Suppressor macrophage (primary cell): ENCODE measurements at places on chromosomes 16 and 17.

DNA sequence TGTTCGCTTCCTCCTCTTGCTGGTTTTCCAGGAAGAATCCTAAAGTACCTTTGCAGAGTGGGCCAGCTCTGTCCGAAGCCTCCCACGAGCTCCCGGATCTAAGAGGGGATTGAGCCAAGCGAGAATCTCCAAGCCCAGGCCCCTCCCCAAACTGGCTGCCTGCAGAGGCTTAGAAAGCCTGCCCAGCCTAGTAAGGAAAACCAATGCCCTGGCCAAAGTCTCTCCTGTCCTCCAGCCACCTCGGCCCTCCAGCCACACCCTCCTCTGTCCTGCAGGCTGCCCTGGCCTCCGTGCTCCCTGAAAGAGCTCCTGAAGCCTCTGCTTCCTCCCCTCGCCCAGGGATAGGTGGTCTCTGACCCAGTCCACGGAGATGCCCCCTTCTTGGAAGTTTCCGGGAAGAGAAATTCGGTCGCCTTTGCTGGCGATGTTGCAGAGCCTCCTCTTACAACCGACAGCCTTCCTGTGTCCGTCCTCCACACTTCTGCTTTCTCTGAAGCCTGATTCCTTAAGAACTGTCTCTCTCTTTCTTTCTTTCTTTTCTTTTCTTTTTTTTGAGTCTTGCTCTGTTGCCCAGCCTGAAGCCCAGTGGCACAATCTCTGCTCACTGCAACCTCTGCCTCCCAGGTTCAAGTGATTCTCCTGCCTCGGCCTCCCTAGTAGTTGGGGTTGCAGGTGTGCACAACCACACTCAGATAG lies 54.9 kb upstream of the TOB1 start:
- DNase-seq = peak; percentile 46

- DNase-seq = no peak
Observed at GRCh38 chr17:65170839-65171238, 33.7 kb downstream of the RGS9 start.

DNA sequence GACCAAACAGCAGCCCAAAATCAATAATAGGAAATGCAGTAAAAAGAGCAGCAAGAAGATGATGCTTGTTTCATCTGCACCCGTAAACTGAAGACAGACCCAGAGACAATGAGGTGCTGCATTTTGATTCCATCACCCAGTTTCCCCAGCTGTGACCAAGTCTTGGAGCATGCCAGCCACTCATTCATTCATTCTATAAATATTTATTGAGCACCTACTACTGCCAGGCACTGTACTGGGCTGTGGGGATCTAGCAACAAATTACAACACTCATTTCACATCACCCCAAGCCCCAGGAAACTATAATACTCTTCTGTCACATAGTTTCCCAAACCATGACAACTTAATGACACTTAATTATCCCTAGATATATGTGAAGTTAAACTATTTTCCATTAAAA lies 79.2 kb downstream of the TOX3 start:
- DNase-seq = no peak

GRCh38 chr17:32341141-32341856 lies 674 bp downstream of the C17orf75 start:
- DNase-seq = peak; percentile 22

DNA sequence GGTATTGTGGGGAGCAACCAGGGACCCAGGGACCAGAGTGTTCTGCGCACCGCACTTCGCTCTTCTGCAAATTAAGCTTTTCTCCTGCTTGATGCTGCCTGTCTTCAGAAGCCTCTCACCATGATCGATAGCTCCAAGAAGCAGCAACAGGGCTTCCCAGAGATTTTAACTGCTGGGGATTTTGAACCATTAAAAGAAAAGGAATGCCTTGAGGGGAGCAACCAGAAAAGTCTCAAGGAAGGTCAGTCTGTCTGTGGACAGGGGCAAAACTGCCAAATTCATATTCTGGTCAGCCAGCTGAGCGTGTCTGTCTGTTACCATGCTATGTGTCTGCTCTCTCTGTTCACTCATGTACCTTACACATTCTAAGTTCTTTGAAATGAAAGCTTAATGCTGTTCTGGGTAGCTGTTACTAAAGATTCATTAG lies 115.7 kb downstream of the MRTFB start:
- no peak for DNase-seq

- no peak for DNase-seq
Observed at GRCh38 chr17:61150686-61151299, 248.8 kb upstream of the TBX2 start.

DNA sequence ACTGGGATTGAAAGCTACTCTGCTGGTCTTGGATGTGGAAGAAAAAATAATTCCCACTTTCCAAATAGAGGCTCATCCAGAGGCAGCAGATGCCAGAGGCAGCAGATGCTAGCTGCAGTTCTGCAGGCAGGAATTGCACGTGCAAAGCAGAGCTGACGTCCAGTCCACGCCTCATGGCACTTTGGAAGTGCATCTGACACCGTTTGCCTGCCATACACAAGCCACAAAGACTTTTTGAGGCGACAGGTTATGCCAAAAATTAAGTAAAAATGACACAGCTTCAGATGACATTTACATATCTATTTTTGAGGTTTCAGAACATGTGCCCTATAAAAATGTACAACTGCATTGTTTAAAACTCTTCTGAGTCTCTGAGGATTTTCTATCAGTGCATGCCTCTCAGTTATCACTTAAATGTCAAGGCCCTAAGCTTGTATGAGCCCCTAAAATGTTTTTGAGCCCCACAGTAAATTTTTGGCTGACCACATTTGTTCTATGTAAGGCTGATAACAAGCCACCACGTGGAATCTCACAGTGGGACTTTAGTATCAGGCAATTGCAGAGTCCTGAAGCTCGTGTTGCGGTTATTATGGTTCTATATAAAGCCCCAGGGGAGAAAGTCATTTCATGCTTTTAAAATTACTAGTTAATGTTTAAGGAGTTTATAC lies 239.2 kb downstream of the PRKCA start:
- no peak for DNase-seq

GRCh38 chr16:3625911-3626732 lies 14.7 kb upstream of the SLX4 start:
- DNase-seq = no peak

DNA sequence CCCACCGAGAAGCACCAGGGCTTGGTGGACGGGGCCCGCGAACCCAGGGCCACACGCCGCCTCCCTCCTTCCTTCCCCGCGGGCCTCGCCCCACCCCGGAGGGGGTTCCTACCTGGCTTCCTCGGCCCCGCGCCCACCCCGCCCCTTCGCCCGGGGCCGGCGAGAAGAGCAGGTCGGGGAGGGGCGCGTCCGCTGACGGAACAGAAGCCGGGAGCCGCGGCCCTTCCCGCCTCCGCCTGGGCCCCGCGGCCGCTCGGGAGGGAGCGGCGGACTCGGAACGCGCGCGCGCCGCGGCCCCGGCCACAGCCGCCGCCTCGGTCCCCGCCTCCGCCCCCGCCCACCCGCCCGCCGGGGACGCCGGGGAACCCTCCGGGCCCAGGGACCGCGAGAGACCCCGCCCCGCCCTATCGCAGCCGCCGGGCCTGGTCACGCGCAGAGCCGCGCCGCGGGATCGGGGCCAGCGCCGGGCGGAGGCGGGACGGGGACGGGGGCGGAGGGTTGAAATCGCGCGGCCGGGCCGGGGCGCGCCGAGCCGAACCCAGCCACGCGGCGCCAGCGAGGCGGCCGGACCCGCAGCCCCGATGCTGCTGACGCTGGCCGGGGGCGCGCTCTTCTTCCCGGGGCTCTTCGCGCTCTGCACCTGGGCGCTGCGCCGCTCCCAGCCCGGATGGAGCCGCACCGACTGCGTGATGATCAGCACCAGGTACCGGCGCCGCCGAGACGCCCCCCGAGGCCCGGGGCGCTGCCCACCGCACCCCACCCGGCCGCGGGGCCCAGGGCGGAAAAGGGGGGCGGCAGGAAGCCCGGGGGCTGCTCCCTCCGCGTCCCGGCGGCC lies at the start of gene TLCD3A:
TSS of gene TLCD3A (plus strand) at position 530 of the 835 bp plus-strand sequence. CDS start at position 582, 52 bp downstream.
- peak; percentile 72 for DNase-seq

DNA sequence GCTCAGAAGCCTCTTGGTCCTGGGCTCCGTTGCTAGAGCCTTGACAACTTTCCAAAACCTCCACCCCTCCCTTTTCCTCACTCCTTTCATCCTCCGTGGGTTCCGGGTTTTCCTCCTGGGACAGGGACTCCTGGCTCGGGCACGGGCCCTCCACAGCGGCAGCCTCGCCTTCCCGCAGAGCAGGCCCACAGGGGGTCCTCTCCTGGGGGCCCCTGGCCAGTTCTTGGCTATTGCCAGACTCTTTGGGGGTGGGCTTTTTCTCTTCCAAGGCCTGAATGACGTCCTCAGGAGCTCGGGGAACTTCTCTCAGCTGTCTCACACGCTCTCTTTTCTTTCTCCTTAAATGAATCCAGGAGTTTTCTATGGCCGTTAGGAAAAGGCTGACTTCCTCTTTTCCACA lies 19.3 kb upstream of the MNT start:
- DNase-seq = no peak

GRCh38 chr17:951325-952132 lies 28.0 kb downstream of the NXN start:
- no peak for DNase-seq

DNA sequence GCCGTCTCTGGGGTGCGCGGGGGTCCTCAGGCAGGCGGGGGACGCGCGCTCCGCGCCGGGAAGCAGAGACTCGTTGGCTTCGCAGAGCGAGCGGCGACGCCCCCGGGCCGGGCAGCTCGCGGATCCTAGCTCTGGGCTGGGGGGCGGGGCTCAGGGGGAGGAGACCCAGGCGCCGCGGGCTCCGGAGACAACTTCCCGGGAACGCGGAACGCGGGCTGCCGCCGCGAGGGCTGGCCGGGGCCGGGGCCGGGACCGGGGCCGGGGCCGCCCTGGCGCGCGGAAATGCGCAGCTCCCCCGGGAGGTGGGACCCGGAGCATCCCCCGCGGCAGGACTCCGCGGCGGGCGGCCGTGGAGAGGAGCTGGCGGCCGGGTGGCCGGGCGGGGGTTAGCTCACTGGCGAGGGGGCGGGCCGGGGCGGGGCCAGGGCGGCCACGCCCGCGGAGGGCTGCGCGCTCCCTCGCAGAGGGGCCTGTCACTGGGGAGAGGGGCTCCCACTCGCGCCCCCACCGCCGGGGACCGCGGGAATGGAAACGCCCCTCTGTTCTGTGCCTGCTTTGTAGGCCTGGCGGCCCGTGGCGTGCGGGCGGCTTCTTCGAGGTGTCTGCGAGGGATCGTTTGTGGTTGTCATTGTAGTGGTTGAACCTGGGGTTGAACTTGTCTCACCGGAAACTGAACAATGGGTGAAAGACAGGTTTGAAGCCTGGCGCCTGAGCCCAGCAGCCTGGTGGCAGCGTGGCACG lies at the start of gene GAS7:
TSS of gene GAS7 (minus strand) at position 98 of the 741 bp plus-strand sequence.
- peak; percentile 91 for DNase-seq

DNA sequence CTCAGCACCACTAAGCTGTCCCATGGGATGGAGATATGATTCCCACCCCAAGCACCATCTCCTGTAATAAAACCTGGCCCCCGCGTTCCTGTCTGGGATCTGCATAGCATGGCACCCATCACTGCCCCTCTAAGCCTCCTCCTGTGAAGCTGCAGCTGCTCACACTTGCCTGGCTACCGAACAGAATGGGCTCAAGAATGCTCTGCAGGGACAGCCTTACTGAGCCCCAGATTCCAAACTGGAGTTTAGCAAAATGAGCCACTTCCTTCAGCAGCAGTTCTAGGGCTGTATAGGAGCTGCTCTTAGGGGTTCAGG lies 256.1 kb downstream of the CPPED1 start:
- no peak for DNase-seq

GRCh38 chr16:2784358-2785100 lies 2.8 kb downstream of the PRSS33 start:
- no peak for DNase-seq
